Left forelimb (tissue), 1 donor: ENCODE measurements at places on chromosomes 16 and 17.
A peak's percentile ranks its signal among the peaks of the same experiment; 100 is the strongest.

DNA sequence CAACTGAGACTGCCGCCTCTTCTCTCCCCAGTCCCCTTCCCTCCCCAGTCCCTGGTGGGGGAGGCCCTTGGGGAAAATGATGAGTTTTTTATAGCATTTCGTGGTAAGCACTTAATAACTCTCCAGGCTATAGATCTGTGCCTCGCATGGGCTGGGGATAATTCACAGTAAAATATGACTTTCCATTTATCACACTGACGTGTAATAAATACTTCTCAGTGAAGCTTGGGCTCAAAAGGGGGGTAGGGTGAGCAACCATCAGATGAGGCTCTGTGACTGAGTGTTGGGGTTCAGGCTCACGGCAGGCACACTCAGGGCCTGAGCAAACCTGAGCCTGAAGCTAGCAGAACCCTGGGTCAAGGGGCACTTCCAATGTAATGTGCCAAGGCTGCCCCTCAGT, 101.6 kb downstream of the CCT6B start:
- DNase-seq, result no peak

GRCh38 chr17:17940441-17940911, 31.7 kb downstream of the TOM1L2 start:
- DNase-seq, result no peak

GRCh38 chr17:72126575-72127486, 6.0 kb downstream of the SOX9 start:
- no peak for DNase-seq

DNA sequence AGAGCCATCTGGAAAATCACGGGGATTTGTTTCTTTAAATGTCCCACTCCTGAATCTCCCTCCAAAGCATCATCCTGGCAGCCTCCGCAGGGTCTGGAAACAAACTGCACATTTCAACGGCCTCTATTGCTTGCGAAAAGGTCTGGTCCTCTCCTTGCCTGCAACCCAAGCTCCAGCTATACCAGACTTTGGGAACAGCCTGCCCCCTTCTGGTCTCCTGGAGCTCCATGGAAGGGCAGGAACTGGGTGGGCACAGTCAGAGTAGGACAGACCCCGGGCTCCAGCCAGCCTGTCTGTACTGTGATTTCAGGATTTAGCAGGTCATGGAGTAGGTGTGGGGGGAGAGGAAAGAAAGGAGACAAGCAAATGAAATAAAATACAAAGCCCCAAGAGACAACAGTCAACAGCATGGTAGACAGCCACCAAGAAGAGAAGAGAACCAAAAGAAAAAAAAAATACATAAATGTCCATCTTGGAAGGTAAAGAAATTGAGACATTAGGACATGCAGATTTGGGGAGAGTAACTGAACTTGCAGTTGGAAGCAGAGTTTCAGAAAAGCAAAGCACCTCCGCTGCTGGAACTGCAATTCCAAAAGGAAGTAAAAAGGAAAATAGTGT, 2.7 kb downstream of the XYLT1 start:
- DNase-seq, result peak; percentile 80

DNA sequence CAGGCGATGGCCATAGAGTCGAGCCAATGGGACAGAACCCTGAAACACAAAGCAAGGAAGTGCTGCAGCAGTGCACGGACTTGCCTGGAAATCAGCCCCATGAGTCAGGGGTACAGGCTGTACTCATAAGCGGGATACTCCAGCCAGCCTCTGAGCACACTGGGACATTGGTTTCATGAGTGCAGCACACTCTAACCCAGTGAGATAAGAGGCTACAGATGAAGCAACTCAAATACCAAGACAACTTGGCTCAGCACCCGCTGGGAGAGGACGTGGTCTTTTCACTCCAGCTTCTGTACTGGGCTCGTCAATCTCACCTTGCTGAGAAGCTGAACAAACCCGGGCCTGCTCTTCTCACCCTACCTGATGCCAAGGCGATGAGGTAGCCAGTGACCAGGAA, 98.2 kb downstream of the AXIN2 start:
- no peak for DNase-seq

DNA sequence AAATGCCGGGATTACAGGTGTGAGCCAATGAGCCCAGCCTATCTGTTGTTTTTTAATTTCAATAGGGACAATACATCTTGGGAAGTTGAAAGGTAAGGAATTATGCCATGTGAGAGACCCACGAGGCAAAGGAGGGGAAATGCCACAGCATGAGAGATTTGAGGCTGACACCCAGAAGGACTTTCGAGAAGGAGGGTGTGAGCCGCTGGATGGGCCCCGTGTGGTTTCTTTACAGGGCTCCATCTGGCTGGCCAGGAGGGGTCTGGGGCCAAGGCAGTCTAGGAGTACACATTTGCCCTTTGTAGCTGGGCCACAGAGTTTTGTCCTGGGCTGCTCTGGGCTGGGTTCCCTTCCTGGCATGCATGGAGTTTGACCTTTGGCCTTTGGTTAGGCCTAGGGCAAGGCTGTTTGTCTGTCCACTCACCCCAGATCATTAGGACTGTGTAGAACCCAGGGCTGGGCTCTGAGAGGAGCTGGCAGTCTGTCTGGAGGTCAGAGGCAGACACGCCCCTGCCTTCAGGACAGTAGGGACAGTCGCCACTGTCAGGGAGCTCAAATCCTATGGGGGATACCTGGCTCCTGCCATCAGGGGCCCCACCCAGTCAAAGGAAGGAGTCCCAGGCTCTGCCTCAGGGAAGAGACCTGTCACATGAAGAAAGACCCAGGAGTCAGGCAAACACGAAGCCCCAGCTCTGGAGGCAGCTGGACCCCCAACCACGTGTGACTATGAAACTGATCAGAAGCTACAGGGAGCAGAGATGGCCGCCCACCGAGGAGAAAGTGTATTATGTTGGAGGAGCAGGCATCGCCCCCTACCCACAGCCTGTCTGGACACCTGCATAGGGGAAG, 24.2 kb upstream of the NXPH3 start:
- no peak for DNase-seq

DNA sequence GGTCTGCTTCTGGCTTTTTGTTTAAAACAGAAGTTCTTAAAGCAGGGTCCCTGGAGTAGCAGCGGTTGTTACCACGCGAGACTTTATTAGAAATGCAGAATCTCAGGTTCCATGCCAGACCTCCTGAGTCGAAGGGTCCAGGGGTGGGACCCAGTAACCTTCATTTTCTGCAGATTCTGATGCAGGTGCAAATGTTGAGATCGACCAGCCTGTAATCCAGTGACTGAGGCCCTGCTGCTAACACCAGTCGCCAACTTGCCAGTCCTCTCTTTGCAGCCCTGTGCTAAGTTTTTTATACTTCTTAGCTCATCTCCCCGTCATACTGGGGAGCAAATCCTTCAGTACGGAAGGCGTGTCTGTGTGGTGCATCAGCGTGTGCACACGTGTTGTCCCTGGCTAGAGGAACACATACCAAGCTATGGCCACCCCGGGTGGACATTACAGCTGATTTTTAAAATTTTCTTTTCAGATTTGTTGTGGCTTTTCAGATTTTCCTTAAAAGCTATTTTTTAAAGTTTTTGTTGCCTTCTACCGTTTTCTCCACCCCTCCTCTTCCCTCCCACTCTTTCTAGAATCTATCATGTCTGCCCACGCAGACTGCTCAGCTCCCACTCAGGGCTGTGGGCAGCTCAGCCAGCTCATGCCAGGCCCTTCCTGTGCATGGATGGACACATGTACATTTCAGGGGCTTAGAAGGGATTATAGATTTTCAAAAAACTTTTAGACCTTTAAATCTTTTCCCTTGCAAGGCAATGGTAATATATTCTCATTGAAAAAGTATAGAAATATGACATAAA, 57.7 kb downstream of the MEAK7 start:
- DNase-seq, result no peak

DNA sequence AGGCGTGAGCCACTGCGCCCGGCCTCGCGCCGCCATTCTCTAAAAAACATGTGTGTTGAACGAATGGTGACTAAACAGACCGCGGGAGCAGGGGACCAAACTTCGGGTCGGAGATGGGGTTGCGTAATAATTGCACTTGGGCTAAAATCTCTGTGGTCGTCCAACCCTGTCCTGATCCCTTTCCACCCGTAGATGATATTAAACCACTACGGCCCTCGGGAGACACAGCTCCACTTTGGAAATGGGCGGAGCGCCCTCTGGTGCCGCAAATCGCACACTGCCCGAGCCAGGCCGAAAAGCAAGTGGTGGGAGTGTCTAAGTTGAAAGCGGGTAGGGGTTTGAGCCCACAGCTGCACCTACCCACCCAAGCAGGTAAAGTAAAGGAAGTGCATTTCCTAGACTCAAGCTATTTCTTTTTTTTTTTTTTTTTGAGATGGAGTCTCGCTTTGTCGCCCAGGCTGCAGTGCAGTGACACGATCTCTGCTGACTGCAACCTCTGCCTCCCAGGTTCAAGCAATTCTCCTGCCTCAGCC, 17.0 kb downstream of the CAVIN1 start:
- DNase-seq, result peak; percentile 82

DNA sequence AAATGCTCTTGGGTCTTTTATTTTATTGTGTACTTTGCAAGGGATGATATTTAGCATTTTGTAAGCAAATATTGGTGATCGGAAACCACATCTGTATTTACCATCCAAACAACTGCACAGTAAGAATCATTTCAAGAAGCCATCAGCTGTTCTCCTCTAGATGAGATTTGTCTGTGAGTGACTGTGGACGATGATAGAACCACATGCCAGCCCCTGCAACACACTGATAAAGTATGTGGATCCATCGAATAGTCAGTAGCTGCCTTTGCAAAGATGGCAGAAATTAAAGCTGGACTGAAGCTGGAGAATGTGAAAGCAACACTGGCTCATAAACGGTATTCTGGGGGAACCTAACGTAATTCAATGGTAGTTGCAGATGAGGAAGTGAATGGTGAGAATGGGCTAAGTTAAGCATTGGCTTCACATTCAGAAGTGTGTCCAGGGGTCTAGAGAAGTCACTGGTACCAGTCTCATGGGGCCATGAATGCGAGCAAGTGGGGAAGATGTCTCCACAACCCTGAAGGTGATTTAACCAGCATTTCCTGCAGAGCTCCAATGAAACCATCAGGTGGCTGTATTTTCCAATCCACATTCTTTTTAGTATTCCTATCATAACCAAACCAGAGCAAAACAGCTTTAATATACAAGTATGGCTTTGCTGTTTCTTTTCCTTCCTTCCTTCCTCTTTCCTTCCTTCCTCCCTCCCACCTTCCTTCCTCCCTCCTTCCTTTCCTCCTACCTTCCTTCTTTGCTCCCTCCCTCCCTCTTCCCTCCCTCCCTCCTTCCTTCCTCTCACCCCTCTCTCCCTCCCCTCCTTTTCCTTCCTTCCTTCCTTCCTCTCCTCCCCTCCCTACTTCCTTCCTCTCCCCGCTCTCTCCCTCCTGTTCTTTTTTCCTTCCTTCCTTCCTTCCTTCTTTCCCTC, 169.4 kb downstream of the ABCA8 start:
- DNase-seq, result no peak

DNA sequence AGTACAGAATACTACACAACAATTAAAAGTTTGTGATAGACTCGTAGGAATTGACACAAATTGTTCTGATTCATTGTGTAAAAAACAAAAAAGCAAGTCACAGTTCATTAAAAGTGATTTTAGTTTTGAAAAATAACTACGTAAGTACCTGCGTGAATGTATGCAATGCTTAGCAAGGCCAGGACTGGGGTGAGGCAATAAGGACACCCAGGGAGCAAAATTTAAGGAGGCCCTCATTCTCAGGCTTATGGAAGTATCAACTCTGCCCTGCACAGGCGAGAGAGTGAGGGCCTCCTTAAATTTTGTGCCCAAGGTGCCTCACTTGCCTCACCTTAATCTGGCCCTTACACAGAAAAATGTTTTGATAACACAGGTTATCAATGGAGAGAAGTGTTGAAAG, 31.4 kb downstream of the NOG start:
- no peak for DNase-seq

DNA sequence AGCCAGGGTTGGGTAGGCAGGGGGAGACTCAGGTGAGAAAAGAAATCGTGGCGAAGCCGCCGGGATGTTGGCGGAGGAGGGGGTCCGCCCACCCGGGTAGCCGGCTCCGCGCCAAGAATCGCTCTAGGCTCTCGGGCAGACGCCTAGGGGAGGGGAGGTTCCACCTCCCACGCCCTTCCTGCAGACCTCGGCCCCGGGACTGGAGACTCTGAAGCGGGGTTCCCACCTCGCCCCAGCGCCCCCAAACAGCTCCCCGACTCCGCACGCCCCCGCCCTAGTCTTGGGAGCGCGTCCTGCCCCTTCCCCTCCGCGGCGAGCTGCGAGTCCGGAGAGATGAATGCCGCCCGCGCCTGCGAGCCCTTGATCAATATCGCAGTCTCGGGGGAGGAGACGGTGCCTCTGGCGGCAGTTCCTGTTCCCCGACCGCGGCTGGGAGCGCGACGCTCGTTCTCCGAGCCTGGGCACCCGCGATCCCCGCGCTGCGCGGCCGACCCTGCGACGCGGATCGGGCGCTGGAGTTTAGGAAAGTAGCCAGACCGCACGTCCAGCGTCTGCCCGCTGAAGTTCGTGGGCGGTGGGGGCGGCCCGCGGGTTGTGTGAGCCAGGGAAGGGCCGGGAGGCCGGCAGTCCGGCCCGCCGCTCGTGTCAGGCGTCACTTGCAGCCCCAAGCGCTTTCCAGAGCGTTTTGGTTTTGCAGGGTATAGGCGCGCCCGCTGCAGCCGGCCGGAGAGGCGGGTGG, 790 bp downstream of the CRHR1 start:
- DNase-seq, result no peak

DNA sequence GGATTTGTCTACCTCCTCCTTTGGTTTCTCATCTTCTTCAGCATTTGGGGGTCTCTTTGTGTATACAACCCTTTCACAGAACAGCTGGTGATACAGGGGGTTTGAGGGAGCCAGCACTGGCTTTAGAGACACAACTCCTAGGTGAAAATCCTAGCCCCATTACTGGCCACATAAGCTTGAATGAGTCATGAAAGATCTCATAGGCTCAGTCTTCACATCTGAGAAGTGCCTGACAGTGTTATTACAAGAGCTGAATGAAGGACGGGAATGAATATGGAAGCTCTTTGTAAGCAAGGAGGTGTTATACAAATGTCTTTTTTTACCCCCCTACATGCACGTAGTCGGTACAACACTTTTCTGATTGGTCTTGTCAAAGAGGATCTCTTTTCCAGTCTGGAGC, 1.7 kb upstream of the B4GALNT2 start:
- DNase-seq, result no peak

- DNase-seq, result no peak
Measured at GRCh38 chr16:86942151-86943051, 364.1 kb downstream of the FOXL1 start.

GRCh38 chr17:48579471-48579759, 1.3 kb upstream of the HOXB4 start:
- DNase-seq, result no peak

DNA sequence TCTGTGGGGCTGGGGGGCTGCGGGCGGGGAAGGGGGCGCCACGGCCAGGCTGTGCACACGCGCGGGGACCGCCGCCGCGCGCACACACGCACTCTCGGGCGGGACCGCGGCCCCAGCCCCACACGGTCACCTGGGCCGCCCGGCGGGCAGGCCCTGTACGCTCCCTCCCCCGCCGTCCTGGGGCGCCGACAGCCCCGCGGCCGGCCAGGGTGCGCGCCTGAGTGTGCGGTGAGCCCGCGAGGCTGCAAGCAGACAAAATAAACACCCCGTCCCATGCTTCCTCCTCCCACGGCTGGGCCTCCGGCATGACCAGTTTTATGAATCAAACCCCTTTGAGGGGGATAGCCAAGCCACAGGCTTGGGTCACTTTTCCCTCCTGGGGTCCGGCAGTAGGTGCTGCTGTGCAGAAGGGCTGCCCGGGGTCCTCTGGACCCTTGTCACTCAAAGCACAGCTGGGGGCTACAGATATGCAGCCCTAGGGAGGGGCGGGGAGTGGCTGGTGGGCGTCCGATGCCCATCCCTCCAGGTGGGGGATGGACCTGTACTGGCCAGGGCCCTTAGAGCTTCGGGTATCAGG, 441 bp downstream of the VASN start:
- no peak for DNase-seq

GRCh38 chr16:30557957-30558788, at the start of gene ZNF764:
TSS of gene ZNF764 (minus strand) at chr16:30558374. CDS start at chr16:30558182, 192 bp downstream.
- DNase-seq, result peak; percentile 94

GRCh38 chr17:37761059-37761458, 16.2 kb upstream of the HNF1B start:
- DNase-seq, result no peak
